Vagina (tissue), 2 donors: ENCODE measurements at places on chromosomes 1 and 21.

- no peak for DNase-seq
Measured at GRCh38 chr1:194225821-194226220, 1039.4 kb upstream of the B3GALT2 start.

DNA sequence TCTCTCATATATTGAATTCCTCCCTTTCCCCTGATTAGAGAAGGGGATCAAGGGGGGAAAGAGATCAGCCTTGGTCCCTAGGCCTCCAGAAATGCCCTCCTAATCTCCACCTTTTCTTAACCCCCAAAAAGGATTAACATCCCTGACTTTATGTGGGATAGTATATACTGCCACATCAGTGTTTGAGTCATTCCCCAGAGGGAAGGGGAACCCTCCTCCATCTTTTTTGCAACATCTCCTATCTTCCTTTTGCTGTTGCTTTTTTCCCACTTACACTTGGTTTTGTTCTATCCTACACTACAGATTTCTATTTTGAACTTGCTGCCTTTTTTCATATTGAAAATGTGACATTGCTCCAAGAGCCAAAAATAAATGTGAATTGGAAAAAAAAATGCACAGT, 65.4 kb upstream of the PODN start:
- no peak for DNase-seq

- no peak for DNase-seq
Measured at GRCh38 chr1:54324251-54325140, 81.7 kb downstream of the SSBP3 start.

- DNase-seq: no peak
Measured at GRCh38 chr1:108955881-108956280, 7.4 kb downstream of the CLCC1 start.

DNA sequence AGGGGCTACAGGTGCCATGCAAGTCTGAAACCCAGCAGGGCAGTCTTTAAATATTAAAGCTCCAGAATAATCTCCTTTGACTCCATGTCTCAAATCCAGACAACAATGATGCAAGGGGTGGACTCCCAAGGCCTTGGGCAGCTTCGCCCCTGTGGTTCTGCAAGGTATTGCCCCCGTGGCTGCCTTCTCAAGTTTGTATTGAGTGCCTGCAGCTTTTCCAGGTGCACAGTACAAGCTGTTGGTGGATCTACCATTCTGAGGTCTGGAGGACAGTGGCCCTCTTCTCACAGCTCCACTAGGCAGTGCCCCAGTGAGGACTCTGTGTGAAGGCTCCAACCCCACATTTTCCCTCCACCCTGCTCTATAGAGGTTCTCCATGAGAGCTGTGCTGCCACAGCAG, 3.7 kb upstream of the MROH9 start:
- no peak for DNase-seq

DNA sequence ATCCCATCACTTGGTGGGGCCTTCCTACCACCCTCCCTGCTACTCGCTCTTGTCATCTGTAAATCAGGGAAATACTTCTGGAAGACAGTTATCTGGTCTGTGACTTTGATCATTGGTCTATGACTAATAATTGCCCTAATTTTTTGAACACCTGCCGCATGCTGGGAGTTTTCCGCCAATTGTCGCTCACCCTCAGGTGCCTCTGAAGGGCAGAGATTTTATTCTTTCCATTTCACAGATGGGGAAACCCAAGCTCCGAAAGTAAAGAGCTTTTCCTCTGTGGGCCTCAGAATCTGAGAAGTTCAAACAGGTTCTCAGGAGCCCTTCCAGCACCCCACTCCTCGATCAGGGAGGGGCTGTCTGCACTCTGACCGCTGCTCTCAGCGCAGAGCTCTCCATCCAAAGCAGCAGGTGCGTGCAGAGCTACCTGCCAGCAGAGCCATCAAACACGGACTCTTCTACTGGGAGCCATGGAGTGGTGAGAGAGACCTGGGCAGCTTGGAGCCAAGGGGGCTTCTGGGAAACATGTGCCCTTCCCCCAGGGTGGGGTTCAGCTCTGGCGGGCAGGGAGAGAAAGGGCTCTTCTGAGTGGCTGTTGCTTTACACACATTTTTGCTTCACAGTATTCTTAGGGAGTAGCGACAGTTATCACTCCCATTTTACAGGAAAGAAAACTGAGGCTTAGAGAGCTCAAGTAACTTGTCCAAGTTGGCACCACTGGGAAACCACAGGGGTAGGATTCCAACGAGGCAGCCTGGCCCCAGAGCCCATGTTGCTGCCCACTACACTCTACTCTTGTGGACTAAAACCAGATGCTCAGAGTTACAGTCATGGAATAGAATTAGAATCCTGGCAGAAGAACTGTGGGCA, 5.8 kb upstream of the RUNX3 start:
- DNase-seq: no peak

DNA sequence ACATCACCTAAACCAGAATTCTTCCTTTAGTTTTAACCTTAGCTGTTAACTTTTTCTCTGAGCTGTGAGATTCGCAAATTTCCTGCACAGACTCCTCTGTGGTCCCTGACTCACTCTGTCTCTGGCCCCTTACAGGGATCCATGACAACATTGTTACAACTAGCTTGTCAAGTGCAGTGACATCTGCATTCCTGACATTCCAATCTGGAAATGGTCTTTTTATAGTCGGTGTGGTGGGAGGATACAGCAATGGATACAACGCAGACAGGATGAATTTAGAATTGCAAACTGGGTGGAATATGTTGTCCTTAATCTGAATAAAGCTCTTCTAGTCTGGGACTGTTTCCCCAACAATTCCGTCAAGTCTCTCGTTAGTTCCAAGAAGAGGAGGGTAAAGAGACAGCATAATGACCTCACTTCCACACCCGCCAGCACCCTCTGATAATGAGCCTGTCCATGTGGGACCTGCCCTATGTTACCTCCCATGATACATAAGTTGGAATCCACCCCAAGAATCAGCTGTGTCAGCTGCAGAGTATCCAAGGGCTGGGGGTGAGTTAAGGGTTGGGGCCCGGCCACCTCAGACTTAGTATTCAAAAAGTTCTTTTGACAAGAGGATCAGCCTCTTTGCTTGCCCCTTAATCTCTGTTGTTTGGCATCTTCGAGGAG, 49.4 kb downstream of the ILDR2 start:
- no peak for DNase-seq

GRCh38 chr1:24384251-24385090, 29.1 kb downstream of the STPG1 start:
- DNase-seq: no peak

DNA sequence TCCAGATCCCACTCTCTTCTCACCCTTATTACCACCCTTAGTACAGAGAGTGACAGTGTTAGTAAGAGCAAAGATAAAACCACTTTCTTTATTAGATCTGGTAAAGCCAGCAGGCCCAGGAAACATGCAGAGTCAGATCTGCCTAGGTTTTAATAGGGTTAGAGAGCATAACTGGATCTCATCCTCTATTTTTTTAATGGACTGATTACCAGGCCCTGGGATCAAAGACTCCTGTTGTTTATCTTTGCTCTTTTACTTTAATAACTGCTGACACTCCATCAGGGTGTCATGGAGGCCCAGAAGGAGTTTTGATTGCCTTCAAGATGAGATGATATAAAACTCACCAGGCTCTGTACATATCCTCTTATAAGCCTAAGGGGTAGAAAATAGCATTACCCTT, 45.3 kb upstream of the RGS5 start:
- DNase-seq: no peak

DNA sequence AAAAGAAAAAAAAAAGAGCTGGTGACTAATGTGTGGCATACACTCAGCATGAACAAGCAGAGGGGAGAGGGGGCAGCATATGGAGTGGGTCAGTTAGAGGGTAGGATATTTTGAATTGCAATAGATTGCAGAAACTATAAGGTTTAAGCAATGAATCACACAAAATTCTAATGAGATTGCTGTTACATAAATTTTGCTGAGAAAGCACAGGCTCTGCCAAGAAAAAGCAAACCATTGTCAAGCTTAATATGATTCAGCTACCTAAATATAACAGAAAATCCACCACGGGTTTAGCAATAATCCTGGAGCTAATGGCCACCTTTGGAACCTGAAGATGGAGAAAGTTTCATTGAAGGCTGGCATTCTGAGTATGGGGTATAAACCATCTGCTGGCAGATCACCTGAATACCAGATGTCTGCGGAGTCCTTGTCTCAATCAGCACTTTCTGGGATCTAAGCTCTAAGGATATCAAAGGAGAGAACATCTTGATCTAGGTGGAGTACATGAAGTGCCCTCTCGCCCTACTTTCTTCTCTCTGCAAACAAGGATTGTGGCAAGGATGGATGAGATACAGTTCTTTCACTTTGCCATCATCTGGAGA, 30.3 kb upstream of the ANGPTL7 start:
- DNase-seq: no peak

- DNase-seq: no peak
Measured at GRCh38 chr1:16085522-16085921, 12.1 kb upstream of the FAM131C start.

DNA sequence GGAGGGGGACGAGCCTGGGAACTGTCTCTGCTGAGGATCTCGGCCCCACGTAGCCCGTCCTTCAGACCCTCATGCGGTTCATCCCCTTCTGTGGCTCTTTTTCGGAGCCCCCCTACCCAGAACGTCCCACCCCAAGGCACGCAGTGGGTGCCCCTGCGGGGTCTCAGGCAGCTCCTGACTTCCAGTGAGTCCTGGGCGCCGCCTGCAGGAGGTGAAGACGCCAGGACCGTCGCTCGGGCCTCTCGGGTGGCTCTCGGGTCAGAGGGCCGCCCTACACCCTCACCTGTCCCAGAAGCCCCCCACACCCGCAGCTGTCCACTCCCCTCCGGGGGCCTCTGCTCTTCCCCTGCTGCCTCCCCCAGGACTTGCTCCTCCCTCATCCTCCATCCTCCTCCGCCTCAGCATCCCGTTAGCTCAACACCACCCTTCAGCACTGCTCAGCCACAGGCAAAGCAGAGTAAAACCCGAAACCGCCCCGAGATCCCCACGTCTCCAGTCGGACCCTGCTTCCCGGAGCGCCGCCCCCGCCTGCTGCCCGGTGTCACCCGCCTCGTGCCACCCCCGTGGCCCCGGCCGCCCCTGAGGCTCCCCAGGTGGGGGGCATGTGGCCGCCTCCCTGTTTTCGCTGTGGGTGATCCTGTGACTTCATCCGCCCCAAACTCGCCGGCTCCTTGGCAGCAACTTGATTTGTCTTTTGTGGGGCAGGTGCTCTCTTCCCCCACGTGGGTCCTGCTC, 13.3 kb upstream of the POFUT2 start:
- no peak for DNase-seq

DNA sequence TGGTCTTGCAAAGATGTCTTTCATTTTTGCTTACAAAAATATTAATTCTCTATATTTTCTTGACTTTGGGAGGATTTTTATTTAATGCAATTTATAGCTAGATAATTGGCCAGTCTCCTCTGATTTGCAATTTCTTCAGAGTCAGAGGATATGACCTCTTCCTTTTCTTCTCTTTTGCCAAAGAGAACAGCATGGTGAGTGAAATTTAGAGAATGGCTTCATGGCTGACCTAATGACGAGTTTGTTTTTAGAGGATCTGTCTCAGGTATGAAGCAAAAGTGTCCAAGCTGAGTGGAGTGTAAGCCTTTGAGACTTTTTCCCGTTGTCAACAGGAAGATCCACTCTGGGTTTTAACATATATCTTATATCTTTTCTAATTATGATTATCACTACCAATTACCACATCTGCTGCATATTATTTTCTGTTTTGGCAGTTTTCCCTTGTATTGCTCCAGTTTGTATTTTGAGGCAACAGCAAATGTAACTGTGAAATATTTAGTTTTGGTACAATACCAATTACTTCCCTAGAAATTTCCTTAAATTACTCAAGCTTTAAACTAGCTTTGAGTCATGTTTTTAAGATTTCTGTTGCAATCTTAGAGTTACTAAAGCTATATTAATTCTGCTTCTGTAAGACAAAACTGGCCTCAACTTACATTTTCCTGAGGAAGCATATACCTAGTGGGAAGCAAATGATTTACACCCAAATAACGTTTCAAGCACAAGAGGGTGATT, 332.8 kb upstream of the ZRANB2 start:
- DNase-seq: no peak

- no peak for DNase-seq
Measured at GRCh38 chr1:85048296-85049064, at the start of gene MCOLN3. MCOLN3 (minus strand) TSS chr1:85048500; CDS start chr1:85045360, 3,140 bp downstream.

DNA sequence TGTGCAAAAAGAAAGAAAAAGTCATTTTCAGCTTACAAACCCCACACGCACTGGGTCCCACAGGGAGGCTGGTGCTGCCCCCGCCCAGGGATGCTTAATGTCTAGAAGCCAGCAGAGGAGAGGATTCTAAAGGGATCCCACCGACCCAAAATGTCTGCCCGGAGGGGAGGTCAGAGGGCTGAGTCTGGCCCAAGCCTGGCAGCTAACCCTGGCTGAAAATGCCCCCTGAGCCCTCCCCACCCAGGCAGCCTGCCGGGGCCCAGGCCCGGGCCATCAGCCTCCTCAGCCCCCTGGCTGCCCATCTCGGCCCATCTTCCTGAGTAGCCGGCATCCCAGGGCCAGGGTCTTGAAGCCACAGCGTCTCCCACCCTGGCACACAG, 33.5 kb downstream of the ACOT7 start:
- no peak for DNase-seq
